ENCODE measurements at places on chromosomes 2 and 18. TPM values are rescaled to one million over a fixed set of nuclear protein-coding genes. Genes with fewer than 3 reads are reported as not detected.

Gene ELOA2
- not detected for total RNA-seq

Gene CHRND
- total RNA-seq = not detected

Gene DSC3
- under 0.01 TPM for total RNA-seq

Gene PROKR1
- total RNA-seq = under 0.01 TPM

Gene RTP5
- not detected for total RNA-seq

Gene SULT1C4
- total RNA-seq = 114 TPM

Gene C1D
- total RNA-seq = 16.0 TPM

Gene SLC8A1
- total RNA-seq = 0.13 TPM

Gene REEP1
- total RNA-seq = 15.0 TPM

Gene ARHGEF4
- total RNA-seq = 0.63 TPM

Gene ITGB6
- not detected for total RNA-seq

Gene SLC9A4
- total RNA-seq = not detected

Gene ANKRD30B
- total RNA-seq = not detected

Gene PFN4
- total RNA-seq = 0.26 TPM

Gene AFF3
- under 0.01 TPM for total RNA-seq

Gene TRIM43
- total RNA-seq = not detected

Gene ARHGAP28
- total RNA-seq = 2.3 TPM

Gene INPP5D
- 29.4 TPM for total RNA-seq

Gene MC2R
- total RNA-seq = not detected

Gene FAM228A
- 0.13 TPM for total RNA-seq

Gene CTIF
- 18.0 TPM for total RNA-seq

Gene FOXD4L1
- total RNA-seq = not detected

Gene AKAIN1
- total RNA-seq = not detected

Gene FAM124B
- total RNA-seq = 48.8 TPM

Gene HAAO
- not detected for total RNA-seq

Gene ANKRD62
- not detected for total RNA-seq

Gene ABCB11
- not detected for total RNA-seq

Measured in dermis microvascular lymphatic vessel endothelial cell (primary cell).